ENCODE measurements at places on chromosomes 12 and 14.
A peak's percentile ranks its signal among the peaks of the same experiment; 100 is the strongest.

DNA sequence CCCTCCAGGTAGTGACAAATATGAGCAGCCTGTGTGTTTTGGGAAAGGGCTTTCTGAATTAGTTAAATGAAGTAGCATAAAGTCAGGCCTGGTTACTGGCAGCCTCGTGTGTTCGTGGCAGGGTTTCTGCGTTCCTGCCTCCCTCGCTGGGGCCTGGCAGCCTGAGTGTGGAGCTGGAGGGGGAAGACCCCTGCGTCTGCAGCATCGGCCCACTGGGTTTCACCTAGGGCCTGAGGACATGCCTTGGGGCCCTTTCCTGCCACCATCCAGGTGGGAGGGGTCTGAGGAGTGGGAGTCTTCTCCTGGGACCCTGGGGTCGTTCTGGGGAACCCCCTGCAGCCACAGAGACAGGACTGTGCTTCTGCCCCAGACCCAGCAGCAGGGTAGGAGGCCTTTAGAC, 20.4 kb upstream of the AMN start:
- DNase-seq: peak; percentile 40

DNA sequence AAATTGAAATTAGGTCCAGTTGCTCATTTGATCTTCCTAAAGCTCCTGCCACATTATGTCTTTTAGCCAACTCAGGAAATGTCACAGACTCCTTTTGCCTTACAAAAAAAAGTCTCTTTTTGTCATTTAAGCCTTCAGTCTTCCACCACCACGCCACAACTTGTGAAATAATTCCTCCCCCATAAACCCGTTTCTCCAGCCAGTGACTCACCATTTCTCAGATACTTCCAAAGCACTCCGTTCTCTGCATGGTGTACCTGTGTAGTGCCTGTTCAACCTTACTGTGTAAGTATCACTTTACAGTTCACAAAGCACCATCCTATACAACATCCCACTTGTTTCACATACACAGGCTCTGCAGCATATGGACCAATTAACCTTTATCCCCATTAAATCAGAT, 139.5 kb upstream of the AEBP2 start:
- DNase-seq: no peak

- no peak for DNase-seq
These were observed 34.1 kb downstream of the CYP46A1 start for GRCh38 chr14:99718031-99718810.

DNA sequence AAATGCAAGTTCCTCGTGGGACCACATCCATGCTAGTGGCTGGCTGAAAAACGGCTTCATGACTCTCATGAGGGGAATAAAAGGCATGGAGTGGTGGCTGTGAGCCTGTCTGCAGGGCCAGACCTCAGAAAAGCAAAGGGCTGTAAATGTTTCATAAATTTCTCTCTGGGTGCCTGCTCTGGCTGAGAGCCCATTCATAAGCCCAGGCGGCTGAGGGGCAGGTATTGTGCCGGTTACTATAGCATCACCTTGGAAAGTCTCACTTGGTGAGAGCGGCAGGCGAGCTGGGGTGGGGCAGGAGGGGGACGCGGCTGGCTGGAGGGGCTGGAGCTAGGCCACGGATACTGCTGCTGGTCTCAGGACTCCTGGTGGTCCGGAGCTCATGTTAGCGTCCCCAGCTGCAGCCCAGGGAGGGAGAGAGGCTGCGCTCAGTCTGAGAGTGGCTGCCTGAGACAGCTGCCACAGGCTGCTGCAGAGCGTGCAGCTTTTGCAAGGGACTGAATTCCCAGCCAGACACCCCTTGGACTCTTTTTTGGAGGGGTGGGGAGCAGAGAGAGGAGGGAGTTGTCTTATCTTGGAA, at the start of gene SLC17A8:
SLC17A8 (plus strand) TSS at position 431 of the 580 bp plus-strand sequence. CDS start 318 bp downstream, outside the sequence.
- DNase-seq: no peak

DNA sequence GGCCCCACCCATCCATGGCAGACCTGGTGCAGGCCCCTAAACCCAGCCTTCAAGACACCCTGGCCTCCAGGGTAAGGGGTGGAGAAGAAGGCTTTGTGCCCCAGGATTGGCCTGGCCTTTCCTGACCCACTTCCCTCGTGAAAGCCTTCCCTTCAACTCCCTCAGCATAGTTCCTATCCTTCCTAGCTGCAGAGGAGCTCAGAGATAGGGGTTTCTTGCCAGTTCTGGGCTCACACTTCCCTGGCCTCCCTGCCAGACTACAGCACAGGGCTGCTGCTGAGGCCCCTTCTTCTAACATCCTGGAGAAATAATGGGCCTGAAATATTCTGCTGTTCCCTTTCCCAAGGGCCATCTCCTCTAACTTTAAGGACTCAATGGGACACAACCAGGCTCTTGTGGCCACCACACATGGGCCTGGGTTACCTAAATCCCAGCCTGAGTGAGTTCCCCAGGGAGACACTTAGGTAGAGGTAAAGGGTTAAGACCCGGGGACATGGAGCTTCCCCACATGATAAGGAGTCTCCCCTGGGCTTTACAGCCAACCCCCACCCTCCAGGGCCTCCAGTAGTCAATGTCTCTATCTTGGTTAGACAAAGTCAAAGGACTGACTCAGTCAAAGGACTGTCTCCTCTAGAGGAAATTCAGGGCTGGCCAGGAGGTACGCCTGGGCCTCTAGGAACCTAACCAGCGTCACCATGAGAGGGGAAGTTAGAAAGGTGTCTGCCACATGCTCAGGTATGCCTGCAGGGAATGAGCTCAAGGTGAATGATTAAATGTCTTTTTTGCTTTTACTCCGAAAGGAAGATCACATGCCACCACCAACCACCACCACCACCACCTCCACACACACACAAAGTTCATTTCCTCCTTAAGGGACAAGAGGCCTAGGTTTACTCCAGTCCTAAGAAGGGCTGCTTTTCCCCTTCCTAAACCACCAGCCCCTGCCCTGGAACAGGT, 7.1 kb downstream of the ZFP36L1 start:
- peak; percentile 82 for DNase-seq

DNA sequence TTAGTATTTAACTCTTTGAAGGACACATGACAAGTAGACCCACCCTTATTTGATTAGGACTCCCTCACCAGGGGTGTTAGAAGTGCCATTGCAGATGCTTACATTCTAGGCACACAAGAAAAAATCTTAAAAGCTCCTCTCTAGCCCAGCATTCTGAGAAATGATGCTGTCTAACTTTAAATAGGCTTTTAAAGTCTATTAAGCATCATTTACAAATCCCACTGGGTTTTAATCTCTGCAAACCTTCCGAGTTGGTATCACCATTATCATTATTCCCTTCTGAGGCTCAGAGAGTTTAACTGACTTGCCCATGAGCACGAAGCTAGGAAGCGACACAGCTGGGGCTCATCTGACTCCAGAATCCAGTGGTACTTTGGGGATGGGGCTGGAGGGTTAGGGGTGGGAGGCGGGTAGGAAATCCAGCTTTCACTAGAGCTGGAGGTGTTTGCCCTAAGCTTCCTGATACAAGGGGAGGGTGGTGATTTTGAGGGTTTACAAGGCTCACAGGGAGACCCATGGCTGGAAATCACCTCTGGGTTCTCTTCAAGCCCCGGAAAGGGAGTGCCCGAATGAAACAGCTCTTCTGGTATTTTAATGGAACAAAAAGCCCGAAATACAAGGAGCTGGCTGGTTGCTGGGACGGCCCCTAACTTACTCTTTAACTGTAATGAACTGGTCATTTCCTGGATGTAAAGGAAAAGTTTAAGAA, 109.2 kb upstream of the FUT8 start:
- no peak for DNase-seq

DNA sequence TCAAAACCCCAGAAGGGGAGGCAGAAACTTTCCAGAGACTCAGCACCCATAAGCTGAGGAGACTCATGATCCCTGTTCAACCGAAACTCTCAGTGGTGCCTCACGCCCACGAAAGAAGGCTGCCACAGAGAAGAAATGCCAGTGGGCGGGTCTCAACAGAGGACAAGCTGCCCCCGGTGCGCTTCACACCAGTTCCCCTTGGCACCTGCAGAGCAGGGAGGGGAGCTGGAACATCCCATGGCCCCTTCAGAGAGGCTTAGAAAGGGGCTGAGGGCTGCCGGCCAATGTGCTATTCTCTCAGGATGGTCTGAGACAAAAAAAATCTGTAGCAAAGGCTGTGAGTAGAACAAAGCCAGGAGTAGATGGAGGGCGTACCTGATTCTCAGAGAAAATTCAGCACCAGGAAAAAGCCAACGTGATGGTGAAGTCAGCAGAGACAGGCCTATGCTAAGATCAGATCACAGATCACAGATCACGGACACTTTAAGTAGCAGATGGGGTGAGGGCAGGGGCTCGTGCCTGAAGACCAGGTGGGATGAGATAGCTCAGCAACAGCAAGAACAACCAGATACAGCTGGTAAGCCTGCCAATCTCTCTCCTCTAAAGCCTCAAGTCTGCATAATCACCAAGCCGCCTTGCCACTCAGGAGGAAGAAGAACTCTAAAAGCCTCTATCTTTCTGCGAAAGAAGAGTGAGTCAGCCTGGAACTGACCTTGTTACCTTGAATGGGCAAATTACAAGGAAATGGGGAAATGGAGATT, 206.4 kb upstream of the GRIP1 start:
- DNase-seq: no peak

- no peak for DNase-seq
These were observed 321.1 kb downstream of the NPAS3 start for GRCh38 chr14:33259764-33260163.

- DNase-seq: no peak
These were observed 64.5 kb downstream of the SYT1 start for GRCh38 chr12:78929075-78929418.

DNA sequence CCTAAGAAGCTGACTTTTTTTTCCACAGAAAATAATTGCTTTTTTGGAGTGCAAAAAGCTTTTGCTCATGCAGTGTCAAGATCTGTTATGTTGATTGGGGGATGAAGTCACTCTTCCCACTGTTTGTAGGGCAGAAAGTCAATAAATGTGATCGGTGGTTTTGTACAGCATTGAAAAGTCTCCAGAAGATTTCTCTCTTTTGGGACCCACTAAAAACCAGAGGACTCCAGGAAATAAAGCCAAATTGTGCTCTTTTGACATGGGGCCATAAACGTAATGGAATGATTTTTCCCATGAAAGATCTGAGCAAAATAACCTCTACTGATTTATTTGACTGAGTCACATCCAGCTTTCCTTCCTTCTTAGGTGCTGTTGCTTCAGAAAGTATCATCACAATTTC, 122.5 kb downstream of the SNAPC1 start:
- DNase-seq: no peak

GRCh38 chr14:104385111-104385510, 194.5 kb upstream of the C14orf180 start:
- DNase-seq: no peak

GRCh38 chr12:93912086-93912733, 235.0 kb downstream of the CRADD start:
- no peak for DNase-seq

GRCh38 chr12:57089271-57090245, 644 bp downstream of the NAB2 start:
- DNase-seq: peak; percentile 92

GRCh38 chr12:131943389-131943788, 6.4 kb upstream of the EP400 start:
- peak; percentile 59 for DNase-seq

Data from posterior vena cava (tissue), 2 donors.